Thymus (tissue), 14 donors: ENCODE measurements at places on chromosomes 1 and 21. TPM values are rescaled to one million over a fixed set of nuclear protein-coding genes. Genes with fewer than 3 reads are reported as not detected.

Gene RGS13
- total RNA-seq: 0.28 TPM

Gene LEMD1
- total RNA-seq: 0.24 TPM

Gene SLC66A1
- total RNA-seq: 5.8 TPM

Gene TCP10L
- total RNA-seq: 1.0 TPM

Gene DIO1
- total RNA-seq: 0.05 TPM

Gene SYPL2
- total RNA-seq: 0.05 TPM

Gene OR2L8
- total RNA-seq: not detected

Gene OR10K2
- 0.05 TPM for total RNA-seq

Gene UBE4B
- 16.3 TPM for total RNA-seq

GRCh38 chr1:155171836-155172731 is 1.0 kb downstream of the KRTCAP2 start:
- peaks cover 26% of the 10 kb centered on the region for H3K4me1 ChIP-seq
- no peak for DNase-seq
- H3K27ac ChIP-seq: peak overlapping the region; percentile 90
- no peaks in the 10 kb centered on the region for H3K27me3 ChIP-seq
- H3K4me3 ChIP-seq: peak overlapping the region; percentile 74

- no peak overlapping the region for H3K4me3 ChIP-seq
- no peaks in the 10 kb centered on the region for H3K36me3 ChIP-seq
- no peak overlapping the region for H3K27ac ChIP-seq
- no peaks in the 10 kb centered on the region for H3K4me1 ChIP-seq
- no peaks in the 10 kb centered on the region for H3K27me3 ChIP-seq
- DNase-seq: no peak
Measured at GRCh38 chr1:217747156-217747769, 116.1 kb downstream of the SPATA17 start.

- H3K36me3 ChIP-seq: no peaks in the 10 kb centered on the region
- no peaks in the 10 kb centered on the region for H3K4me1 ChIP-seq
- H3K4me3 ChIP-seq: no peak overlapping the region
- no peaks in the 10 kb centered on the region for H3K27me3 ChIP-seq
- H3K27ac ChIP-seq: no peak overlapping the region
- no peak for DNase-seq
Measured at GRCh38 chr1:242147096-242147976, 148.4 kb upstream of the MAP1LC3C start.

DNA sequence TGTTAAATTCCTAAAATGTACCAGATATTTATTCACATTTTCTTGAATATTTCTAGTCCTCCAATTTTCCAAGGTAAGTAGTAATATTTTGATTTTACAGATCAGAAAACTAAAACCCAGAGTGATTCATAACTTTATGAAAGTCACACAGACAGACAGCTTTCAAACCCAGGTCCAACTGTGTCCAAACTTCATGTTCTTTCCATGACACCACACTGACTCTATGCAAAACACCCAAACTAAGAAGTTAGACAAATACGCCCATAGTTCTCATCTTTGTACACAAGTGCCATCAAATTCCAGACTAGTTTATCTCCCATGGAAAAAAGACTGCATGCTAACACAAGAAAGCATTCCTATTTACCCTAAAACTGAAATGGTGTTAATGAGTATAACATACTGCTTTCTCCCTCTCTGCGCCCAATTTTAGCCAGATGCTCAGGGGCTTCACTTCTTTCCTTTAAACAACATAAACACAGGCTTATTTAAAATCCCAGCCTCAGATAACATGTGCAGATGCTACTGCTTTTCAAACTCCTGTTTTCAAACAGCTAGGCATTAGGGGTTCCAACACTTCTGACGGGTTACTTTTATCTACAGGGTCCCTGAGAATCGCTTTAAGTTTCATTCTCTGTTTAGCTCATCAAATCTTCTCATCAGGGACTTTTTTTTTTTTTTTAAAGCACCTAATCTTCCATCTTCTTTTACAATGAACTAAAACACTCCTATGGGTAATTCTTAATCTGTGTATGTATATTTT is 44.6 kb downstream of the WASF2 start:
- no peak for DNase-seq
- peaks cover 17% of the 10 kb centered on the region for H3K36me3 ChIP-seq
- no peaks in the 10 kb centered on the region for H3K27me3 ChIP-seq
- no peak overlapping the region for H3K4me3 ChIP-seq
- H3K4me1 ChIP-seq: peaks cover 3% of the 10 kb centered on the region
- H3K27ac ChIP-seq: no peak overlapping the region

DNA sequence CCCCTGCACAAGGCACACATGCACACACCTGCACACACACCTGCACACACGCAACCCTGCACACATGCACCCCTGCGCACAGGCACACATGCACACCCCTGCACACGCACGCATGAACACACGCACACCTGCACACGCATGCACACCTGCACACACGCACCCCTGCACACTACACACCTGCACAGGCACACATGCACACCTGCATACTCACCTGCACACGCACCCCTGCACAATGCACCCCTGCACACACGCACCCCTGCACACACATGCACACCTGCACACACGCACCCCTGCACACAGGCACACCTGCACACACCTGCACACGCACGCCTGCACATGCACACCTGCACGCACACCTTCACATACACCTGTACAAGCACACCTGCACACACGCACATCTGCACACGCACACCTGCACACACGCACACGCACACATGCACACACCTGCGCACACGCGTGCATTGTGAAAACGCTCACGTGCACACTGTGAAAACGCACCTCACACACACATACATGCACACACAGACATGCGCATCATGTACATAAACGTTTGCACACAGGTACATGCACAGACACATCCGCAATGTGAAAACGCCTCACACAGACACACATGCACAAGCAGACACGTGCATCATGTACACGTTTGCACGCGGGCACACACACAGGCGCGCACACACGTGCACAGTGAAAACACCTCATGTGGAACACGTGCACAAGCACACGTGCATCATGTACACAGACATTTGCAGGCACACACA is 8.2 kb downstream of the DVL1 start:
- no peaks in the 10 kb centered on the region for H3K4me1 ChIP-seq
- no peaks in the 10 kb centered on the region for H3K27me3 ChIP-seq
- peaks cover 47% of the 10 kb centered on the region for H3K36me3 ChIP-seq
- DNase-seq: no peak
- H3K27ac ChIP-seq: no peak overlapping the region

- no peaks in the 10 kb centered on the region for H3K4me1 ChIP-seq
- no peaks in the 10 kb centered on the region for H3K27me3 ChIP-seq
- H3K4me3 ChIP-seq: no peak overlapping the region
- no peaks in the 10 kb centered on the region for H3K36me3 ChIP-seq
- H3K27ac ChIP-seq: no peak overlapping the region
Measured at GRCh38 chr1:222049176-222049575, 307.3 kb upstream of the DUSP10 start.

DNA sequence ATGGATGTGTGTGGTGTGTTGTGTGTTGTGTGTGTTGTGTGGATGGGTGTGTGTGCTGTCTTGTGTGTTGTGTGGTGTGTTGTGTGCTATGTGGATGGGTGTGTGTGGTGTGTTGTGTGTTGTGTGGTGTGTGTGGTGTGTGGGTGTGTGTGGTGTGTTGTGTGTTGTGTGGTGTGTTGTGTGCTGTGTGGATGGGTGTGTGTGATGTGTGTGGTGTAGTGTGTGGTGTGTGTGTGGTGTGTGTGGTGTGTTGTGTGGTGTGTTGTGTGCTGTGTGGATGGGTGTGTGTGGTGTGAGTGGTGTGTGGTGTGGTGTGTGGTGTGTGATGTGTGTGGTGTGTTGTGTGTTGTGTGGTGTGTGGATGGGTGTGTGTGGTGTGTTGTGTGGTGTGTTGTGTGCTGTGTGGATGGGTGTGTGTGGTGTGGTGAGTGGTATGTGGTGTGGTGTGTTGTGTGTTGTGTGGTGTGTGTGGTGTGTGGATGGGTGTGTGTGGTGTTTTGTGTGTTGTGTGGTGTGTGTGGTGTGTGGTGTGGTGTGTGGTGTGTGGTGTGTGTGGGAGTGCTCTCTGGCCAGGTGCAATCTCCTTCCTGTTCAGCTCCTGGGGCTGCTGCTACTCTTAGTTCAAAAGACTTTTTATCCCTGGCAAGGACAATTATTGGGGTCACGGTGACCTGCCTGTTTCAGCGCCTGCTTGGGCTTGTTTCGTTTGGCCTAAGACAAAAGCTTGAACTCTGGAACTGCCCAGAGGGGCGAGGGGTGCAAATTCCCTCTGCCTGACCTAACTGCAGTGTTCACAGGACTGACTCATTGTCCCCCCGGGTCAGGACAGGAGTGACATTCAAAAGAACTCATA is 101.1 kb downstream of the UBIAD1 start:
- no peaks in the 10 kb centered on the region for H3K4me1 ChIP-seq
- no peak for DNase-seq
- H3K27ac ChIP-seq: no peak overlapping the region

GRCh38 chr1:25206201-25206600 is 26.1 kb downstream of the SYF2 start:
- no peak overlapping the region for H3K4me3 ChIP-seq
- no peak for DNase-seq
- H3K27ac ChIP-seq: no peak overlapping the region
- no peaks in the 10 kb centered on the region for H3K4me1 ChIP-seq
- no peaks in the 10 kb centered on the region for H3K36me3 ChIP-seq

DNA sequence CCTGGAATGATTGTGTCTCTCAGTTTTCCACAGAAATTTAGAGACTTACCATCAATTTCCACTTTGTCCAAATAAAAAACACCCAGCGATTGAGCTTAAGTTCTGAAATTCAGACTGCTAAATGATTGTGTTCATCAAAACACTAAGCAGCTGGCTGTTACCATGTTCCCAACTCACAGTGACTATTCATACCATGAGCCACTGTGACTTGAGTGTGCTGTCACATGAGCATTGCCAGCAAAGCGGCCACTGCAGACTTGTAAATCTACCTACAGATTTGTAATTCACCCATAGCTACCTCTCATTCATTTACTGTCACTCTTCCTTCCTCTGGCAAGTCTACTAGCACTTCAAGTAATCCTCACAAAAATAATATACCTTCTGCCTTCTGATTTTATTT is 17.2 kb upstream of the PRKAB2 start:
- no peaks in the 10 kb centered on the region for H3K4me1 ChIP-seq
- H3K36me3 ChIP-seq: no peaks in the 10 kb centered on the region
- H3K27ac ChIP-seq: no peak overlapping the region
- H3K4me3 ChIP-seq: no peak overlapping the region
- no peak for DNase-seq

DNA sequence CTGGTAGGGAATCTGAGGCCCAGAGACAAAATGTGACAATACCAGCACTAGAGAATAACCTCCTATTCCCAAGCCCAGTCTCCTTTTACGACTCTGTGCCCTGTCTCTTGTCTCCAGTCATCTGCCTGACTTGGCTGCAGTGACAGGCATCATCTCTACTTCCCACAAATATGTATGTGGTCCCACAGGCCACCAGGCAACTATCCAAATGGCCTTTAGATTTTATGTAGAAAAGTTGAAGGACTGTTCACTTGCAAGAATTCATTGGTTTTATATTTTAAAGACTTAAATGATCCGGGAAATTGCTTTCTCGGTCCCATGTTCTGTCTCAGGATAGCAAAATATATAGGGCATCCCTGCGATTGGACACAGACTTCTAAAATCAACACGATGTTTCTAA is 11.6 kb downstream of the KRTAP24-1 start:
- H3K27ac ChIP-seq: no peak overlapping the region
- no peaks in the 10 kb centered on the region for H3K27me3 ChIP-seq
- H3K36me3 ChIP-seq: no peaks in the 10 kb centered on the region
- DNase-seq: no peak
- H3K4me3 ChIP-seq: no peak overlapping the region

- H3K4me3 ChIP-seq: no peak overlapping the region
- no peaks in the 10 kb centered on the region for H3K36me3 ChIP-seq
- DNase-seq: peak; percentile 23
- no peaks in the 10 kb centered on the region for H3K27me3 ChIP-seq
- H3K27ac ChIP-seq: no peak overlapping the region
Measured at GRCh38 chr1:62746086-62746808, 37.7 kb upstream of the ATG4C start.

GRCh38 chr1:231091831-231092301 is 51.8 kb upstream of the FAM89A start:
- H3K4me3 ChIP-seq: no peak overlapping the region
- H3K4me1 ChIP-seq: no peaks in the 10 kb centered on the region
- no peak overlapping the region for H3K27ac ChIP-seq
- H3K36me3 ChIP-seq: no peaks in the 10 kb centered on the region

- no peaks in the 10 kb centered on the region for H3K36me3 ChIP-seq
- H3K27me3 ChIP-seq: no peaks in the 10 kb centered on the region
- H3K4me1 ChIP-seq: peaks cover 13% of the 10 kb centered on the region
- no peak overlapping the region for H3K4me3 ChIP-seq
Measured at GRCh38 chr1:225819346-225820192, 9.6 kb downstream of the EPHX1 start.

DNA sequence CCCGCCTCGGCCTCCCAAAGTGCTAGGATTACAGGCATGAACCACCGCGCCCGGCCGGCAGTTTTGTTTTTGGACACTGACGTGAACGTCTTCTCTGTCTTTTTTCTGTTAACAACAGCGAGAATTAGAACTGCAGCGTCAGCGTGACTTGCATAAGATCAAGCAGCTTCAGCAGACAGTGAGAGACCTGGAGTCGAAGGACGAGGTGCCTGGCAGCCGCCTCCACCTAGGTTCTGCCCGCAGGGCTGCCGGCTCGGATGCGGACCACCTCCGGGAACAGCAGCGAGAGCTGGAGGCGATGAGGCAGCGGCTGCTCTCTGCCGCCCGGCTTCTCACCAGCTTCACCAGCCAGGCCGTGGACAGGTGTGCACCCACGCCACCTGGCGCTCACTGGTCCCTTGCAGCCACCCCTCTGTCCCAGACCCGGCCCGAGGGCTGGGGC is 22.9 kb upstream of the DIP2A start:
- H3K36me3 ChIP-seq: peaks cover 79% of the 10 kb centered on the region
- H3K27ac ChIP-seq: no peak overlapping the region
- no peak for DNase-seq
- no peak overlapping the region for H3K4me3 ChIP-seq
- H3K4me1 ChIP-seq: peaks cover 14% of the 10 kb centered on the region

- no peak overlapping the region for H3K4me3 ChIP-seq
- no peak overlapping the region for H3K27ac ChIP-seq
- H3K4me1 ChIP-seq: no peaks in the 10 kb centered on the region
- no peak for DNase-seq
Measured at GRCh38 chr1:116289193-116289592, 83.9 kb upstream of the ATP1A1 start.

DNA sequence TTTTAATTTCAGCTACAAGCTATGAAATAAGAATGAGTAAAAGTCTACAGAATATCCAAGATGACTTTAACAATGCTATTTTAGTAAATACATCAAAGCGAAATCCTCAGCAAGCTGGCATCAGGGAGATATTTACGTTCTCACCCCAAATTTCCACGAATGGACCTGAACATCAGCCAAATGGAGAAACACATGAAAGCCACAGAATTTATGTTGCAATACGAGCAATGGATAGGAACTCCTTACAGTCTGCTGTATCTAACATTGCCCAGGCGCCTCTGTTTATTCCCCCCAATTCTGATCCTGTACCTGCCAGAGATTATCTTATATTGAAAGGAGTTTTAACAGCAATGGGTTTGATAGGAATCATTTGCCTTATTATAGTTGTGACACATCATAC is 13.7 kb upstream of the CLCA1 start:
- H3K4me3 ChIP-seq: no peak overlapping the region
- H3K4me1 ChIP-seq: no peaks in the 10 kb centered on the region

GRCh38 chr1:66217021-66217420 is 316.9 kb upstream of the SGIP1 start:
- H3K4me1 ChIP-seq: no peaks in the 10 kb centered on the region
- no peaks in the 10 kb centered on the region for H3K27me3 ChIP-seq
- DNase-seq: no peak
